ENCODE measurements at places on chromosomes 1 and 21.

GRCh38 chr1:243718893-243719292 is 131.2 kb downstream of the AKT3 start:
- DNase-seq: no peak

- no peak for DNase-seq
These were observed 100.7 kb upstream of the SPATA6 start for GRCh38 chr1:48572646-48573258.

GRCh38 chr1:20228314-20228825 is 42.1 kb upstream of the PLA2G2C start:
- DNase-seq: no peak

DNA sequence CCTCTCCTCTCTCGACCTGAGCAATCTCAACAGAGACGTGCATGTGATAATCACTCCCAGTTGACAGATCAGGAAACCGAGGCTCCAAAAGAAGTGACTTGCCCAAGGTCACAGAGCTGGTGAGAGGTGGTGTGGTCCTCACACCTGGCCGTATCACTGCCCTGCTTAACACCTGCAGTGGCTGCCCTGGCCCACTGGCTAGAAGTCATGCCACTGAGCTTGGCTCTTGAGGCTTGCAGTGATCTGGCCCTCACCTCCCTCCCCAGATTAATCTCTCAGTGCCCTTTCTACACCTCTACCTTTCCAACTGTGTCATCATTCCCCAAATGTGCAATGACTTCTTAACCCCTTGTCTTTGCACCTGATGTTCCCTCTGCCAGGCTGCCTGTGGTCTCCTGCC is 38.8 kb downstream of the CDCP2 start:
- DNase-seq: no peak

DNA sequence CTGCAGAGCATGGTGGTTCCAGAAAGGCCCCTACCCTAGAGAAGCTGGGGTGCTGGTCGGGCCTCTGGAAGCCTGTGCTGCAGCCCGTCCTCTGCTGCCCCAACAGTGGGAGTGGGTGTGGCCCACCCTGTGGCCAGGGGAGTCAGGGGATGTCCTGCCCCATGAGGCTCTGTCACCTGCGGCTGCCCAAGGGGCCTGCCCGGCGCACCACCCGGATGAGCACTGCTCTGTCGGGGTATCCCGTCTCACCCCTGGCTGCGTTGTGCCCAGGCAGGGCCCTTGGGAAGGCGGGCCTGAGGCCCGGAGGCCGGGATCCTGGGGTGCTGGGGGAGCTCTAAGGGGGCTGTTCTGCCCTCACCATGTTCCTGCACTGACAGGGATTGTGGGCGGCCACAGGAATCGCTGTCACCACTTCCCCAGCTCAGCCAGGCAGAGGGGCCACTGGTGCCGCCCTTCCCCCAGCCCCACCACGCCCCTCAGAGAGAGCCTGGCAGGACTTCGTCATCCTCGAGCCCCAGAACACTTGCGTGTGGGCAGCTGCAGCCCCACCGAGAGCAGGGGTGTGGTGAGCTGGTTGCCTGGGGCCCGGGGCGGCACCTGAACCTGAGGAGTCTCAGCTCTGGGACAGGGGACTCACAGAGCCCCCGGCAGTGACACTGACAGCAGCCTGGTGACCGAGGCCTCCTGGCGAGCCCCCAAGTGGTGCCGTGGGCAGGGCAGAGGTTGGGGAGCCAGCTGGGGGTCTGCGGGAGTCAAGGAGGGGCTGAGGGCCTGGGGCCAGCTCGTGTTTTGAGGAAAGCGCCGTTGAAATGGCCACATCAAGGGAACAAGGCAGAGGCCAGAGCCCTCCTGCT is 20.2 kb downstream of the PANK4 start:
- no peak for DNase-seq

DNA sequence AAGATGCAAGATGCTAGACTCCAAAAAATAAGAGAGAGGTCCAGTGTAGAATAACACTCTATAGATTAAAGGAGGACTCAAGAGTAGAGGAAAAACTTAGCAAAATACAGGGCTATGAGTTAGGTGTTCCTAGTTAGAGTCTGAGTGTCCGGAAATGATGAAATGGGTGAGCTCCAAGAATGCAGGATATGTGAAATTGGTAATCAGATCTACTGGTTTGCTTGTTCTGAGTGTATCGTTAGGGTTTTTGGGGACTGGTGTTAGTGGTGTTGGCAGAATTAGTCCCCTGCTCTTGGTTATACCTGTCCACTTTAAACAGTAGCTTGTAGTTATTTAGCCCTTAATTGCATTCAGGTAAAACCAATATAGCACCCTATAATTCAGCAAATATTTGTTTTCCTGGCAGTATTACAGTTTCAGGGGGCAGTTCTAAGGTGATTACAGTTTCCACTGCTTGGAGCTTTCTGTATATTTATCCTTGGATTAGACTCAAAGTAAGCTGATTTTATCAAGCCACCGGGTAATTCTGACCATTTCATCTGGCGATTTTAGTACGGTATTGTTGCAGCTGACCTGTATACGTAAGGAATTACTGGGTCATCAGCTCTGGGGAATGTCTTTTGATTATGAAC is 332.7 kb downstream of the CHRM3 start:
- no peak for DNase-seq

DNA sequence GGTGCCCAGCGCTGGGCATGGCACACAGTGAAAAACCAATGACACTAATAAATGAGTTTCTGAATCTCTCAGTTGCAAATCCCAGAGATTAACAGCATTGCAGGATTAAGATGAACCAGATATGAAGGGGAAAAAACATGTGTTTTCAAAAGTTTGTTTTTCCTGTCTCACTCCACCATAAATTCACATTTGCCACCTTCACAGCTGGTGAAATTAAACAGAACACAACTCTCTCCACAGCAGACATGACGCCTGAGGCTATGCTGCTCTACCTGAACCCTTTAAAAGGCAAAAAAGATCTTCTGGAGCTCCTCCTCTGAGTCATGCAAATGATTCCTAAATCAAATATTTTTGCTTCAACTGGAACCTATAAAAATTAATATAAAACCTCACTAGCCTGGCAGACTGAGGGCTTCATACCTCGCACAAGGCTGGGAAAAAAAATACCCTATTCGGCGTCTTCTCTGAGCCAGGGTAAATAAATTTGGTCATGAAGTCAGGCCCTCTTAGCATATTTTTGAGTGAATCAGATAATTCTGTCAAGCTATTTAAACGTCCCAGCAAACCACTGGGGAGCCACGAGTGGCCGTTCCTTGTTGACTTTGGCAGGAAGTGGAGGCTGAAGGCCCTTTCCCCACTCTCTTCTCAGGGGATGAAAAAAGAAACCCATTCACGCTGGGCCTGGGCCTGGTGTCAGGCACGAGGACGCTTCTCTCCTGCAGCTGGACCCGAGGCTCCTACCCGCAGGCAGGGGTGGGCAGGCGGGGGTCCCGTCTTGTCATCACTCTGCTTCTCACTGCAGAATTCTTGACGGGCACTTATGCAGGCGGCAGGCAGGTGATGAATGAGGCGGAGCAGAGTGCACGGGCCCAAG is 53.0 kb downstream of the DMRTB1 start:
- no peak for DNase-seq
